Activated CD8-positive, alpha-beta memory T cell treated with anti-CD3 and anti-CD28 coated beads, Interleukin-2, amount 50 U/mL, for 4 hours (primary cell): ENCODE measurements at places on chromosomes 5 and 9.

DNA sequence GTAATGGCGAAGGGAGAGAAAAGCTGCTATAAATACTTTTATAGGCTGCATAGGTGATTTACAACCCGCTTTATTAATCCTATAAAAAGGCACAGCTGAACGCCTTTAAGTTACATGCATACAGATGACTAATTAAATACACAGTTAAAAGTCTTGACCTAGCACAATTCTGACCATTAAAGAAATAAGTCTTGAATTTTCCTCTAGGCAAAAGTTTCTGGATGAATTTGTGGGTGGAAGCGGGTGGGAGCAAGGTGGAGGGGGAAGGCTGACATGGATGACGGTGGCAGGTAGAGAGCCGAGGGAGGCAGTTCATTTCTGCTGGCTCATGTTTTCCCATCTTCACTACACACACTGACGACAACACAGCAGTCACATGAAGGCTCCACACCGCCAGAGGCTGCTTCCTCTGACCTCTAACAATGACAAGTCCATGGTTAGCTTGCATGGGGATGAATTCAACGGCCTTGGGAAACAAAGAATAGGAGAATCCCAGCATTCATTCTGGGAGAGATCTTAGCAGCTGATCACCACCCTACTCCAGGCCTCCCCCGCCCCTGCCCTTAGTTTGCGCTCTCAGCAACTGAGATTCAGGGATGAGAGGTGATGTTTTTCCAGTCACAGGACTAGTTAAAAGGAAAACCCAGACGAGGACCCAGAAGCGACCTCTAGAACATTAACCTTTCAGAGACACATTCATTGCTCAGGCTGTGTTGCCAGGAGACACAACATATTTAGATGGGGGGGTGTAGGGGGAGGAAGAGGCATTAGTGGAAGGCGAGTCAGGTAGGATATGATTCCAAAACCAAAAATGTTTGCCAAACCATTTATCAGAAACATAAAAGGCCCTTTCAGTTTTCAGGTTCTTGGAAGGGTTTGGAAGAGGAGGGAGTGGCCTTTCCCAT is 329.3 kb downstream of the PIK3R1 start:
- DNase-seq, result no peak

DNA sequence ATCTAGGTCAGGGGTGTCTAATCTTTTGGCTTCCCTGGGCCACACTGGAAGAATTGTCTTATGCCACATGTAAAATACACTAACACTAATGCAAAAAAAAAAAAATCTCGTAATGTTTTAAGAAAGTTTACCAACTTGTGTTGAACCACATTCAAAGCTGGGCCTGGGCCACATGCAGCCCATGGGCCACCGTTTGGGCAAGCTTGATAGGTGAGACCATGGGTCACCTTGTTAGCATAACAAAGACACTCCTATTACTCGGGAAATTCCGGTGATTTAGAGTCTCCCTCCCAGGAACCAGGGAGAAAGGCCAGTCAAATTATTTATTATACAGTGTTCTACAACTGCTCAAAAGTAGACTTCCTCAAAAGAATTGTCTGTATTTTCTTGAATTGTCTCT is 12.7 kb downstream of the RECK start:
- DNase-seq, result no peak

DNA sequence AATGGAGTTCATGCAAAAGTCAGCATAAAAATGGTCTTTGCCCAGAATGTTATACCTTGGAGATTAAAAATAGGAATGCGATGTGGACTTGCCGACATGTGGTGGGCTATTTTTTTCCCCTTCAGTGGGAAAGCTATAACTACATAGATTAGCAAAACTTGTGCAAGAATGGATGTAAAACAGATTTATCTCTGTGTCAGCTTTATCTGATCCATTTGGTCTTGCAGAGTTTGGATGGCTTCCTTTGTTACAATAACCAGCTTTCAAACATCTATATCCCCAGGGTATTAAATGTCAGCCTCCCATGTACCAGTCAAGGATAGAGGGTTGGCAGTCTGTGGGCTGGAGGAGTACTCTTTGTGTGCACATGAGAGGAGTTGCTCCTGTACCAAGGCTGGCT is 284.9 kb downstream of the TMEM38B start:
- no peak for DNase-seq

DNA sequence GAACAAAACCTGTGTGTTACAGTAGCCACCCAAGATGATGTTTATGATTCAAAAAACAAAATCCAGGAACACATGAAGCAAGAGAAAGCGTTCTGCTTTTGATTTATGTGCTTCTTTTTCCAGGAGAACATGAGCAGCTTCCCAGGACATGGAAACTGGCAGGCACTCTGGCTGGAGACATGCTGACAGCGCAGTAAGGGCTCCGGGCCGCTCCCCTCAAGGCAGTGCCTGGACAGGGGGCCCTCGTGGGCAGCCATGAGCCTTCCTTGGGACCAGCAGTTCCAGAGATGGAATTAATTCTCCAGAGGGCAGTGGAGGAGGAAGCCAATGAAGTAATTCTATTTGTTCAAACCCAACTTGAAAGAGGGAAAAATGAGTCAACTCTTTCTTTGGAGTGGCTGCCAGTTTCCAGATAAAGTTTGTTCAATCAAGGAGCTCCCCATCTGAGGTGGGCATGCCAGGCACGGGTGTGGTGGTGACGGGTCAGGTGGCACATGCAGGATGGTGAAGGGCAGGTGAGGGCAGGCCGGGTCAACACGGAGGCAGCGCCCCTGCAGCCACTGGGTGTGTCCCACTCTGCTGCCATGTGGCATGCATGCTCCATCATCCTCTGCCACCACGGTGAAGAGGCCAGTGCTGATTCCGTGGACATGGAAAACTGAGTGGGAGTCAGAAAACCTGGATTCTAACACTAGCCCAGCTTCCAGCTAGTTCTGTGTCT is 83.8 kb downstream of the OTULIN start:
- DNase-seq, result no peak

- no peak for DNase-seq
Measured at GRCh38 chr9:94175669-94176068, 83.4 kb upstream of the ZNF169 start.

GRCh38 chr9:125529589-125530515 is 177.2 kb downstream of the MAPKAP1 start:
- no peak for DNase-seq

DNA sequence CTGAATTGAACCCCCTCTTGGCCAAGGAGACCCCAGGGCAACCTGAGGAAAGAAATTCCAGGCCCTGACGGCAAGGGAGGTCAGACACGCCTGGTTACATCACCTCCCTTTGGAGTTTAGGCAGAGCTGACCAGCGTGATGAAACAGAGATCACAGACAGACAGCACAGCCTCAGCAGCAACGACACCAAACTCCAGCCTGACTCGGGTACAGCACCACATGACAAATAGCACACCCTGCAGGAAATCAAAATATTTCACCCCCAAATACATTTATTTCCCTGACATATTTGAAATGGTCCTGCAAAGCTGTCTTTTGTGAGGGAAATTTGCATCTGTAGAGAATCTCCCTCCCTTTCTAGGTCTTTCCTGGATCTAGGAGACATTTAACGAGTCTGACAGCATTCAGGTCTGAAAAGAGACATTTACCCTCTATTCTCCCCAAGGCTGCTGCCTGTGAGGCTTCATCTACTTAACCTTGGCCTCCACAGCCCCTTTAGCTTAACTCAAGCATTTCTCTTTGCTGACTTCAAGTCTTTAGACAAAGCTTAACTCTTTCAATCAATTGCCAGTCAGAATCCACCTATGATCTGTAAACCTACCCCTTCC is 2.6 kb downstream of the QSOX2 start:
- no peak for DNase-seq

- no peak for DNase-seq
Measured at GRCh38 chr5:138952962-138953361, 77.8 kb upstream of the LRRTM2 start.

DNA sequence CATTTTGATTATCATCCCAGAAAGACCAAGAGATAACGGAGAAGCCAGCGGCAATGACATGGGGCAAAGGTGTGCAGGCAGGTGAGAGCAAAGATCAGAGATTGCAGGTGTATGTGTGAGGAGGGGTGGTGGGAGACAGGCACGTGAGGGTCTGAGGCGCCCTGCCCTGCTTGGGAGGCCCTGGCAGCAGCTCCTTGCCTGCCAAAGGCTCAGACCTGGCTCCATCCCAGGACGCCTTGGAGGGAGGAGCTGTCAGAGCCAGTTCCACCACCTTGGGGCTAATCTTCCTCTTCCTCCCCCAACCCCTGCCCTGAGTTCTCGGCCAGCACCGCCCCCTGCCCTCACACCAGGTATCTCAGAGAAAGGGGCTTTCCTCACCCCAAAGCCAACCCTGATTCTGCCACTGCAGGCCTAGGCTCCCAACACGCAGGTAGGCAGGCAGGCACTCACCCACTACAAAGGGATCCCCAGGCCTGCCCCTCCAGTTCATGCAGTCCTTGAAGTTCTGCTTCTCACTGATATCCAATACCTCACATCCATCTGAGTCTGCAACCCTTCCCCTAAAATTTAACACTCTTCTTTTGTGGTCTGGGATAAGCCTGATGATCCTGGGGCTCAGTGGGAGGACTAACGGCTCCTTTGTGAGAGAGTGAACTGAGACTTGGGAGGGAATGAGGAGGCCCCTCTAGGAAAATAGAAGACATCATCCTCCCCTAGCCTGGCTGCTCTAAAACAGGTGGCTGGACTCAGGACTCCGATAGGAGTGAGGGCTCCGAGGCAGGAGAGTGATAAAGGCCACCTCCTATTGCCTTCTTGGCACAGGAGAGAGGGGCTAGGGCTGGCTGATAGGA is 1.8 kb downstream of the AQP3 start:
- DNase-seq, result no peak

GRCh38 chr5:179268399-179268952 is 76.8 kb downstream of the ADAMTS2 start:
- no peak for DNase-seq

DNA sequence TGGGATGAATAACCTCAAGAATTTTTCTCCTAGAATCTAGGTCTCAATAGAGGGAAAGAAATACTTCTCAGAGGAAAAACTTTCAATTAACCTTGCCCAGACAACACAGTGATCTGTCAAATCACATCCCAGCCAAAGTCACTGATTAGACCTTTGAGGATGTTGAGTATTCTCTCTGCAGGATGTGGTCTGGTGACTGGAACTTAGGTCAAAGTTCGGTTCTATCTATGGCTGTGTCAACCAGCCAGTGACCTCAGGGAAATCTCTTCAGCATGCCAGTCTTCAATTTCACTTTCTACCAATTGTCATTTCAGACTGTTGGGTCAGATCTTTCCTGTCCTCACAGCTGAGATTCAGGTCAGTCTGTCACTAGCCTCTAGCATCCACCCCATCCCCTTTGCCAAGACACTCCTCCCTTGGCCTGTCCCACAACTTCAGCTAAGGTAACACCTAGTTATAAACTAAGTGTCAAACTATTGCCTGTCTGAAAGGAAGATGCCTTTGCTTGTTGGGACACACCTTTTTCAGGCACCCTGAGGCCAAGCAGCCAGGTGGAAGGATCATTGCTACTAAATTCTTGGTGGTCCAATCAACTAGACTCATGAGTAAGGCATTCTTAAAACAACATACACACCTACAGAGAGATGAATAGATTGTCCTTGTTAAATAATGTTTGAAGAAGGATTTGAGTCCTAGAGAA is 156.3 kb upstream of the FST start:
- DNase-seq, result no peak

DNA sequence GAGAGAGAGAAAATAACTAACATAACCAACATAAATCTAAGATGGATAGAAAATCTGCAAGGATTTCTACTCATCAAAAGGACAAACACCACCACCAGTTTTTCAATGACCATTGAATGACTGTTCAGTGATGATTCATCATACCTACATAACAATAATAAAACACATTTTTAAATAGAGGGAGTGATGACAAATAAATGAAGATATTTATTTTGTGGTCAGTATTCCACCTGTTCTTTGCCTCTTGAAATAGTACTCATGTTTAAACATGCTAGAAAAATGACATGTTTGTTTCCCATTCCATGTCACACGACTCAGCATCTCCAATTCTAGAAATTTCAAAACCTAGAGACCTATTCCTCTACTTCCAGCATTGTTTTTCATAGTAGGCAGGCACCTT is 34.6 kb upstream of the ADAMTS16 start:
- DNase-seq, result no peak

DNA sequence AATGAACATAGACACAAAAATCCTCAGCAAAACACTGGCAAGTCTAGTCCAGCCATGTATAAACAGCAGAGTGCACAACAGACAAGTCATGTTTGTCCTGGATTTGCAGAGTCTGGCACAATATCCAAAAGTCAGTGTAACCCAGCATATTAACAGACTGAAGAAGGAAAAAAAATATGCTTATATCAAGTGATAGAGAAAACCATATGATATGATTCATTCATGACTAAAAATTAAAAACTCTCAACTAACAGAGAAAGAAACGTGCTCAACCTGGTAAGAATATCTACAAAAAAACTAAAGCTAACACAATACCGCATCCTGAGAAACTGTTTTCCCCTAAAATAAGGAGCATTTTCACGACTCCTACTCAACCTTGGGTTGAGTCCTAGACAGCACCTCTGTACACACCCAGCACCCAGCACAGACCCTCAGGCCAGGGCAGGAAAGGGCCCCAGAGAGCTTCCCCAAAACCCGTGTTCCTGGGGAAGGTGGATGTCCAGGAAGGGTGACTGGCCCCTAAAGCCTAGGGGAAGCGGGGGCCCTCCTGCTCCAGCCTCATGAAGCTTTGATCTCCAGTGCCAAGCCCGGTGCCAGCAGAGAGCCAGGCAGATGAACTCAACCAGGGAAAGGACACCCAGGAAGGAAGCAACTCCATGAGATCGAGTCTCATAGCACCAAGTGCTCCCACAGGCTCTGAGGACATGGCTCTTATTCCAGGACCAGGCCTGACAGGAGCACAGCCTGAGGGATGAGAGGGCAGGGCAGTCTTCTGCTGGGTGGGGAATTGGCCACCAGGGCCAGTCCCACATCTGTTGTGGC is 38.9 kb downstream of the ADAMTS2 start:
- DNase-seq, result no peak

GRCh38 chr9:107118863-107119624 is 164.0 kb upstream of the RAD23B start:
- no peak for DNase-seq

DNA sequence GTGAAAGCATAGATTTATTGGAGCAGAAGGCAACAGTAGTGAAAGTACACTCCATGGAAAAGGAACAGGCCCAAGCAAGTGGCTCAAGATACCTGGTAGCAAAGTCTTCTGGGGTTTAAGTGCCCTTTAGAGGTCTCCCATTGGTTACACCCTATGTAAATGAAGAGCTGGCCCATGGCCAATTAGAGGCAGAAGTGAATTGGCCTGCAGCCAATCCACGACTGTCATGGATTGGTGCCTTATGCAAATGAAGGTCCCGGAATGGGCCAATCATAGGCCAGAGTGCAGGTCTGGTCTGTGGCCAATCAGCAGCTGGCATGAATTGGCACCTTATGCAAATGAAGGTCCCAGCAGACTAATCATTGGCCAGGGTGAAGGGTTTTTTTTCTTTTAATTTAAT is 64.2 kb upstream of the PCSK5 start:
- DNase-seq, result no peak

DNA sequence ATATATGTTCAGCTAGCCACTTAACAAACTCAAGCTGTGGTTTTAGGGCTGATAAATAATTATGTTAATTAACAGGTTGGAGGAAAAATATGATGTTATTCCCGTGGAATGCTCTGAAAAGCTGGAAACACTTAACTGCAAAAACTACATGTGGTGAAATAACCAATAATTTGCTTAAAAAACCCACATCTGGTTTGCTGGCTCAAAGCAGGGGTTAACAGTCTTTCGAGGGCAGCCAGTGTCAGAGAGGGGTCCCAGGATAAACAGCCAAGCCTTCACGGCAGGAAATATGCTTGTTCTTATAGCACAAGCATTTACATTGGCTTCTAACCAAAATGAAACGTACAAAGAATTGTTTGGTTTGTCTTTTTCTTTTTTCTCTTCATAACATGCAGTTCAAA is 254.0 kb upstream of the GAS1 start:
- no peak for DNase-seq

- no peak for DNase-seq
Measured at GRCh38 chr5:160629003-160629402, 207.3 kb downstream of the PTTG1 start.
